Lower lobe of right lung (tissue), 2 donors: ENCODE measurements at places on chromosomes 2 and 18. TPM values are rescaled to one million over a fixed set of nuclear protein-coding genes. Genes with fewer than 3 reads are reported as not detected.

Gene KCNG2
- total RNA-seq: 0.50 TPM

Gene AQP4
- 301 TPM for total RNA-seq

Gene ANKRD29
- total RNA-seq: 56.5 TPM

Gene PROM2
- 6.0 TPM for total RNA-seq

Gene HOXD11
- not detected for total RNA-seq

Gene COL4A4
- total RNA-seq: 24.3 TPM

GRCh38 chr2:23400703-23401102 is 15.7 kb downstream of the KLHL29 start:
- peaks cover 14% of the 10 kb centered on the region for H3K4me1 ChIP-seq
- H3K4me3 ChIP-seq: no peak overlapping the region
- H3K27me3 ChIP-seq: peaks cover 4% of the 10 kb centered on the region

GRCh38 chr2:230955163-230955737 is 30.2 kb upstream of the GPR55 start:
- H3K4me1 ChIP-seq: peaks cover 11% of the 10 kb centered on the region
- H3K27me3 ChIP-seq: peaks cover 22% of the 10 kb centered on the region
- H3K36me3 ChIP-seq: no peaks in the 10 kb centered on the region
- no peak overlapping the region for H3K4me3 ChIP-seq
- H3K27ac ChIP-seq: no peak overlapping the region
- no peak for DNase-seq

DNA sequence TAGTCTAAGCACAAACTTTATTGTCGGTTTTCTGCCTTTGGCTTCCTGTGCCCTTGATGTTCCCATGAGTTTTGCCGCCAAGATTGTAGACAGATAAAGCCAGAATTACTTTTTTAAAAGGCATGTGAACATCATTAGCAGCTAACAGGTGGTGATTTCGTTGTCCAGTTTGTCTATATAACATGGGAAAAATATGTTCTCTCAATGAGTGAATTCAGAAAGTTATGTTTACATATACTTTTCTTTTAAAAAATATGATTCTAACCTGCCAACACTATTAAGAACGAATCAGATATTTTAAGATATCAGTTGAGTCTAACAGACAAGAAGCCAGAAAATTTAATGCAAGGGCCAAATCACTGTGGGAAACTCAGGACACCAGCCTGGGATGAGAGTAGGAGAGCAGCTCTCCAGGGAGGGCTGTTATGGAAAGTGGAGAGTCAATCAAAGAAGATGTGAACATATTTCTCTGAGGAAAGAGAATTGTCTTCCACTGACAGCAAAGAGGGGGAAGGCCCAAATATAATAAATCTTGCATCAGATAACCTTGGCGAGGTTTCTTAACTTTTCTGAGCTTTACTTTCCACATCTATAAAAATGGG is 311.3 kb downstream of the ARHGAP15 start:
- H3K4me3 ChIP-seq: no peak overlapping the region
- H3K27me3 ChIP-seq: no peaks in the 10 kb centered on the region
- DNase-seq: no peak
- no peak overlapping the region for H3K27ac ChIP-seq
- H3K36me3 ChIP-seq: no peaks in the 10 kb centered on the region

GRCh38 chr2:24957221-24957620 is 14.5 kb downstream of the DNAJC27 start:
- H3K36me3 ChIP-seq: peaks cover 78% of the 10 kb centered on the region
- H3K4me1 ChIP-seq: no peaks in the 10 kb centered on the region
- DNase-seq: no peak
- no peak overlapping the region for H3K4me3 ChIP-seq

GRCh38 chr2:180246268-180246667 is 239.2 kb upstream of the CWC22 start:
- H3K4me3 ChIP-seq: no peak overlapping the region
- H3K27me3 ChIP-seq: no peaks in the 10 kb centered on the region
- no peaks in the 10 kb centered on the region for H3K4me1 ChIP-seq
- DNase-seq: no peak
- no peaks in the 10 kb centered on the region for H3K36me3 ChIP-seq

- H3K27me3 ChIP-seq: no peaks in the 10 kb centered on the region
- no peak overlapping the region for H3K27ac ChIP-seq
- no peak for DNase-seq
- H3K4me1 ChIP-seq: peaks cover 14% of the 10 kb centered on the region
Measured at GRCh38 chr2:119282996-119283511, 59.4 kb downstream of the STEAP3 start.

DNA sequence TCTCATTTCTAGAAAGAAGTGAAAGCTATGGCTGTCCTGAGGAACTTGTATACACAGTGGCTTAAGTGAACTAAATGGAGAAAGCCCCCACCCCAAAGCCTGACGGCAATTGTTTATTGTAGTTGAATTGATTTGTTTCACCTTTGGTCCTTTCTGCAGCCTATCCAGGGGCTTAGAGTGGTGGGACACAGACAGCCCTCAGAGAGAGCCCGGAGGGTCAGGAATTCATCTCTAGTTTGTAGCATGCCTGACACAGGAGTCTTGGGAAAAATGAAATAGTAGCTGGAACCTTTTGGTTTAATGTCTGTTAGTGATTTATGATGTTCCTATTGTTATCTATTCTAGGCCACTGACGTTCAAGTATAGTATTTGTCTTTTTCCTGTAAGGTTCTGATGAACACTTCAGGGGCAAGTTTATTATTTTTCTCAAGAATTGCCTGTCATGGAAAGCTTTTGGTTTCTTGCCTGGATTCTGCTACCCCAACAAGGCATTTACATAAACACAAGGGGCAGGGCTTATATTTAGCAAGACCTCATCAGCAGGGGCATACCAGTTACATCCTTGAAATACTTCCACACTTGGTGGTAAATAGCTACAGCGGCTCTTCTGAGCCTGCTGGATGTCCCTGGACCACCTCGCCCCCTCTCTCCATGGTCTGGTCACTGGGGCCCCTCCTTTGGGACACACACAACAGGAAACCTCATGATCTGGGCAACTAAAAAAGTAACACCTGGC is 44.4 kb downstream of the KCNE4 start:
- peaks cover 8% of the 10 kb centered on the region for H3K4me1 ChIP-seq
- no peak overlapping the region for H3K4me3 ChIP-seq
- no peaks in the 10 kb centered on the region for H3K36me3 ChIP-seq
- no peak for DNase-seq

DNA sequence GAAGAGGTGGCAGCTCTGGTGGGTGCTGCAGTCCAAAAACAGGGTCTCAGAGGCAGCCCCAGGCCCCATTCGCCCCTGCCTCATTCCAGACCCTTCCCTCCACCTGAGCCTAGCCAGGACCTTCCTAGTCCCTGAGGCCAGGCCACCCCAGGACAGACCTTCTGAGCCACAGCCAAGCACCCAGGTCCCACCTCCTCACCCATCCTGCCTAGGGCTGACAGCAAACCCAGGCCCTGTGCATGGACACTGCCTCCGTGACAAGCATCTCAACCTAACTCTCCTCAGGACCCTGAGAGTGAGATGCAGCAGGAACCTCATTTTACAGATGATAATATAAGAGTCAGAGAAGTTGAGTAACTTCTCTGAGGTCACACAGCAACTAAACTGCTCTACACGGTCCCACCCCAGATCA is 15.5 kb downstream of the ADRA2B start:
- H3K27me3 ChIP-seq: no peaks in the 10 kb centered on the region
- no peaks in the 10 kb centered on the region for H3K36me3 ChIP-seq
- no peak for DNase-seq

GRCh38 chr2:1518331-1518803 is 105.1 kb downstream of the TPO start:
- H3K4me1 ChIP-seq: no peaks in the 10 kb centered on the region
- no peaks in the 10 kb centered on the region for H3K36me3 ChIP-seq
- H3K4me3 ChIP-seq: no peak overlapping the region
- no peaks in the 10 kb centered on the region for H3K27me3 ChIP-seq
- no peak overlapping the region for H3K27ac ChIP-seq

DNA sequence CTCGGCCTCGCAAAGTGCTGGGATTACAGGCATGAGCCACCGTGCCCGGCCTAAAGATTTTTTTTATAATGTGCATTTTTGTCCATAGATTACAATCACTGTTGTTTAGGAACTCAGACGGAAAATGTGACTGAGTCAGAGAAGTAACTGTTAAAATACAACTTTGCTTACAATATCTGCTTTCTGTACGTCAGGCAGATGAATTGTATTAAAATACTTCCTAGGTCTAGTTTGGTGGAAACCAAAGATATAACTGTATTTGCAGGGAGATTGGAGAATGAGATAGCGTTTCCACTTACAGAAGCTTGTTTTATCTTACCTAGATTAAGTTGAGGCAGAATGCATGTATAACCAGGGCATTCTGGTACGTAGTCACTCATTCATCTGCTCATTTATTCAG is 36.7 kb downstream of the ASAP2 start:
- DNase-seq: no peak
- H3K27ac ChIP-seq: no peak overlapping the region
- H3K36me3 ChIP-seq: no peaks in the 10 kb centered on the region
- no peak overlapping the region for H3K4me3 ChIP-seq
- no peaks in the 10 kb centered on the region for H3K27me3 ChIP-seq

GRCh38 chr2:55761526-55761925 is 67.9 kb upstream of the PNPT1 start:
- no peaks in the 10 kb centered on the region for H3K36me3 ChIP-seq
- peak overlapping the region; percentile 48 for H3K27ac ChIP-seq
- H3K4me1 ChIP-seq: no peaks in the 10 kb centered on the region
- no peak for DNase-seq
- no peaks in the 10 kb centered on the region for H3K27me3 ChIP-seq

DNA sequence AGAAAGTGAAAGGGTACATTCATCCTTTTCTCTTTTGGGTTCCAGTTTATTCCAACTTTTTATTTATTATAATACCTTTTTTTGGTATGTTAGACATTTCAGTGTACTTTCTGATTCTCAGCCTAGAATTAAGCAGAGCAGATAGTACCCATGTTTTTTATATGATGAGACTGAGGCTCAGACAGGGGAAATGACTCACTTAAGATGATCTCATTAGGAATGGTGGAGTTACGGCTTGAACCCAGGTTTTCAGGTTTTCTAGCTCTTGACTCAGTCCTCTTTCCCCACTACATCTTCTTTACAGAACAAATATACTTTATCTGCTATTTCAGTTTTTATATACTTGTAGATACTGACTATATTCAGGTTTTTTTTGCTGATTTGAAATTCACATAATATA is 51.7 kb upstream of the OTX1 start:
- H3K4me3 ChIP-seq: no peak overlapping the region
- no peaks in the 10 kb centered on the region for H3K4me1 ChIP-seq
- no peak overlapping the region for H3K27ac ChIP-seq
- no peak for DNase-seq

DNA sequence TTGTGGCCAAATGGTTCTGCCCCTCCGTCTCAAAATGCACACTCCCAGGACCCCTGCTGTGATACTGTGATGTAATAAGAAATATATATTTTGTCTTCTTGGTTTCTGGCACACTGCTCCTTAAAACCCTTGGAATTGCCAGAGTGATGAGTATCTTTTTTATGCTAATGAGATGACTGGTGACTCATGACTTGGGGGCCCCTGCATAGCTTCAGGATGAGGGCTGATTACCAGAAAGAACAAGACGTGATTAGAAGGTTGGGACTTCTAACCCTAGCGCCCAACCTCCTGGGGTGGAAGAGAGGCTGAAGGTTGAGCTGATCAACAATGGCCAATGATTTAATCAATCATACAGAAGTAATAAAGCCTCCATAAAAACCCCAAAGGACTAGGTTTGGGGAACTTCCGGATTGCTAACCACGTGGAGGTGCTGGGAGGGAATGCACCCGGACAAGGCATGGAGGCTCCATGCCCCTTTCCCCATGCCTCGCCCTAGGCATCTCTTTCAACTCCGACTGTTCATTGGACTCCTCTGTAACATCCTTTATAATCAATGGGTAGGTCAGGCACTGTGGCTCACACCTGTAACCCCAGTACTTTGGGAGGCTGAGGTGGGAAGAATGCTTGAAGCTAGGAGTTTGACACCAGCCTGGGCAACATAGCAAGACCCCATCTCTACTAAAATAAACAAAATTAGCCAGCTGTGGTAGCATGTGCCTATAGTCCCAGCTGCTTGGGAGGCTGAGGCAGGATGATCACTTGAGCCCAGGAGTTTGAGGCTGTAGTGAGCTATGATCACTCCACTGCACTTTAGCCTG is 89.1 kb downstream of the HS1BP3 start:
- no peak overlapping the region for H3K27ac ChIP-seq
- DNase-seq: no peak
- no peaks in the 10 kb centered on the region for H3K27me3 ChIP-seq

DNA sequence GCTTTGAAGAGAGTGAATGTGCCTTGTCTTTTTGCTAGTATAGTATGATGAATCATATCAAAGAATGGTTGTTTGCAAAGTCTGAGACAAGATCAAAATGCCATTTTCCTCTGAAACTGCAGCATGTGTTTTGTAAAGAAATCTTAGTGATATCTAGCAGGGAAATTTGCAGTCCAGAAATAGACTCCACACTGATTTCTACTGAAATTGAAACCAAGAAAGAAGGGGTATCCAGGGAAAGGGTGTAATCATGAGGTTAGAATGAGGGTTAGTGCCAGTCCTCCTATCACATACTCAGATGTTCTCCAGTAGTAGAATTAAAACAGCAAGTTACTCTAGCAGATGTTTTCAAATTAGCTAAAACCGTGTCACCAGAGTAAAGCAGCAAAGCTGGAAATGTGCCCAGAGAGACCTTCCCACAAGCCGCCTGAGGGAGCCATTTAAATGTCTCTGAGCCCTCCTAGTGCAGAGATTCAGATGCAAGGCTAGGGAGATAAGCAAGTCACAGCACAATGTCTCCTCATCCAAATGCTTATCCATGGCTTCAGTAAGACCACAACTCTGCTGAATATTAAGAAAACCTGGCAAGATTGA is 4.9 kb downstream of the DLGAP1 start:
- no peaks in the 10 kb centered on the region for H3K4me1 ChIP-seq
- no peak overlapping the region for H3K27ac ChIP-seq
- peaks cover 31% of the 10 kb centered on the region for H3K27me3 ChIP-seq
- DNase-seq: no peak
- H3K4me3 ChIP-seq: no peak overlapping the region

DNA sequence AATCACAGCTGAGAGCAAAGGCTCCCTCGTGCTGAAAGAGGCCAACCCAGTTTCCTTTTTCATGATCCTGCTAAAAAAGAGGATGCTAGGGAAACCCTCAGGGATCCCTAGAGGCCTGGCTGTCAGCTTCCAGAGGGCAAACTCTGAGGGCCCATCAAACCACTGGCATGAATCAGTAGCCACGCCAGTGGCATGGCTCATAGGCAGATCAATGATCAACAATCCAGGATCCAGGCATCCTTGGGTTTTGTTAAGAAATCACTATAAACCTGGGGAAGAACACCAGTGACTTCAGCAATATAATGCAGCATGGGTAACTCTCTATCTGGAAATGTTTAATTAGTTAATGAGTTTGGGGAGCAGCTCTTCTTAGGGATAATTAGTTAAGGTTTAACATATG is 286.5 kb downstream of the C1D start:
- DNase-seq: no peak
- no peaks in the 10 kb centered on the region for H3K27me3 ChIP-seq
- no peaks in the 10 kb centered on the region for H3K4me1 ChIP-seq
- no peak overlapping the region for H3K27ac ChIP-seq
